NCI-H345 (cell line): ENCODE measurements at places on chromosomes 2 and 18.

- no peak for DNase-seq
Measured at GRCh38 chr18:5930789-5931188, 35.5 kb upstream of the TMEM200C start.

DNA sequence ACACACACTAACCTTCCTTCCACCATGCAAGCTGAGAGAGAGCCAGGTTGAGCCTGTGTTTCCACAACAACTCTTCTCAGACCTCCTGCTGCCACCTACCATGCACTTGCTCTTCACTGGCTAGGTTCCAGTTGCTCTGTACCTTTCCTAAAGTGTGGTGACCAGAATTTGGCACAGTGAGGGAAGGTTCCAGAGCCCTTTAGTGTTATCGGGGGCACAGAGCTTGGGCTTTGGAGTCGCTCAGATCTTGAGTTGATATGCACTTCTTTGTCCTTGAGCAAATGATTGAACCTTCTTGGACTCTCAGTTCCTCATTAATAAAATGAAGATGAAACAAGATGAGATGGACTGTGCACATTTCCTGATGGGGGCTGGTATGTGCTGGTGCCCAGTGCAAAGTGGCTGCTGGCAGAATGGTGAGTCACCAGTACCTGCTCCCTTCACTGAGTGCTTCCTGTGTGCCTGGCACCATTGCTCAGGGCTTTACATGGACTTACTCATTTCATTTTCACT lies 47.1 kb downstream of the NEDD4L start:
- no peak for DNase-seq

- no peak for DNase-seq
Measured at GRCh38 chr2:100905132-100905805, 85.3 kb downstream of the NPAS2 start.

DNA sequence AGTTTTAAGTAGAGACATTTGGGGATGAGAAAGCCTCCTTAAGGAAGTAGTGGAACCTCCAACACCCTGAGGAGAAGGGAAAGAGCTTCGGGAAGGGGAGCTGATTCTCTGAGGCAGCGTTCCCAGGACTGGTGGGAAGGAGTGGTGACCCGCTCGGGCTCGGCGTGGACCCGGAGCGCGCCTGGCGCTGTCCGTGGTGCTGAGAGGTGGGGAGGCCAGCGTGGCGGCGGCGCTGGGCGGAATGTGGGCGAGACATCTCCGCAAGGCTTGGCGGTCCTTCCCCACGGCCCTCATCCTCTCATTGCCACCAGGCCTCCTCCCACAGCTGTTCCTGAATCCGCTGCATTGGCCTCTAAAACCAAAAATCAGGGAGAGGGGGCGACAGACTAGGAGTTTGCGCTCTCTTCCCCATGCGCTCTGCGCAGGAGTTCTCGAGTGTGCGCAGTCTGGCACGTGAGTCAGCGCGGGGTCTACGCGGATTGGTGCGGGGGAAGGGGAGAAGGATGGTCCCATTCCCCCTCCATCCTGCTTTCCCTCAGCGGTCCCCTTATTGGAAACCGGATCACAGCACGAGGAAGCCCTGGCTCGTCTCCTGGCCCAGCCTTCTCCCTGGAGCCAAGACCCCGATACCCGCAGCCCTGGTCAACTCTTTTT lies 857 bp downstream of the RESP18 start:
- DNase-seq = no peak

DNA sequence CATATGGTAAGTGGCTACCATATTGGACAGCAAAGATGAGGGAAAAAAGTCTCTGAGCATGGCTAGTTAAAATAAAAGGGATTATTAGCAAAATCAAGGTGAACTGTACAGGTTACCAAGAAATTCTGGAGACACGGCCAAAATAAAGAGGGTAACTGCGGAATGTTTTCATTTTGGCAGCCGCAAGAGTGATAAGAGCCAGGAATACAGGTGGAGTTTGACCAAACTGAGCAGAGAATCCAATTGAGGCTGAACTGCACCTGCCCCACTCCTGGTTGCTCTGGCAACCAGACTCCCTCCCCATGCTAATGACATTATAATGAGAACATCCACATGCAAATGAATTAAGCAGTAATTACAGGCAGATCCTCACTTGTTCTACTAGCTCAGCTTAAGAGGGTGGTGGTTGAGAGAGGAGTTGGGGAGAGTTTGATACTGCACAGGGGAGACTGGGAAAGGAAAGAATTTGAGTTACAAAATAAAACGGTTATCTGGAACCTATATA lies 18.8 kb upstream of the EPHA4 start:
- no peak for DNase-seq

DNA sequence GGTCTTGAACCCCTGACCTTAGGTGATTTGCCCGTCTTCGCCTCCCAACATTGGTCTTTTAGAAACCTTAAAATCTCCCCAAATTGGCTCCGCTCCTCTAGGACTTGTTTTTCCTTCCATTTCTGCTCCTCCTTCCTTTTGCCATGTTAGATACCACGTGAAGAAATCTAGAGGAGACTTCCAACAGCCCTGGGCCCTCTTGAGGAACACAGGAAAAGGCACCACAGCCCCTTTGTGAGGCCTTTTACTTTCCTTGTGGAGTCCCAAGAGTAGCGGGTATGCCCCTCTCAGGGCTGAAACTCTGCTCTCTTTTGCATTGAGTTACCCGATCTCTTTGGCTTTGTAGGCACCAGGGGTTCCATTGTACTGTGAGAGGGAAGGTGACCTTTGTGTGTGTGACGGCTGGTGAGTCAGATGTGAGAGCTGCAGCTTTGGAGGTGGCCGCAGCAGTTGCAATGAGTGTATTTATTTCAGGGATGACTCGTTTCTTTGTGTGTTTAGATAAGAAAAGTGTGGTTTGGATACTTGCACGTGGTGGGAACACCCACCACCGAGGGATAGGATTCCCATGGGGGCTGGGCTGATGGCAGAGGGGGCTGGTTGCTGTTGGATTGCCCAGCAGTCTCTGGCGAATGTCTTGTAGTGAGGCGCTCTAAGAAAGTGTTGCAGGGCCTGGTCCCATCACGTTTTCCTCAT lies 218.4 kb upstream of the HS6ST1 start:
- DNase-seq = peak; percentile 71

GRCh38 chr18:43934322-43934721 lies 657.0 kb upstream of the SYT4 start:
- no peak for DNase-seq

GRCh38 chr2:31888550-31888949 lies 122.3 kb downstream of the MEMO1 start:
- DNase-seq = no peak

DNA sequence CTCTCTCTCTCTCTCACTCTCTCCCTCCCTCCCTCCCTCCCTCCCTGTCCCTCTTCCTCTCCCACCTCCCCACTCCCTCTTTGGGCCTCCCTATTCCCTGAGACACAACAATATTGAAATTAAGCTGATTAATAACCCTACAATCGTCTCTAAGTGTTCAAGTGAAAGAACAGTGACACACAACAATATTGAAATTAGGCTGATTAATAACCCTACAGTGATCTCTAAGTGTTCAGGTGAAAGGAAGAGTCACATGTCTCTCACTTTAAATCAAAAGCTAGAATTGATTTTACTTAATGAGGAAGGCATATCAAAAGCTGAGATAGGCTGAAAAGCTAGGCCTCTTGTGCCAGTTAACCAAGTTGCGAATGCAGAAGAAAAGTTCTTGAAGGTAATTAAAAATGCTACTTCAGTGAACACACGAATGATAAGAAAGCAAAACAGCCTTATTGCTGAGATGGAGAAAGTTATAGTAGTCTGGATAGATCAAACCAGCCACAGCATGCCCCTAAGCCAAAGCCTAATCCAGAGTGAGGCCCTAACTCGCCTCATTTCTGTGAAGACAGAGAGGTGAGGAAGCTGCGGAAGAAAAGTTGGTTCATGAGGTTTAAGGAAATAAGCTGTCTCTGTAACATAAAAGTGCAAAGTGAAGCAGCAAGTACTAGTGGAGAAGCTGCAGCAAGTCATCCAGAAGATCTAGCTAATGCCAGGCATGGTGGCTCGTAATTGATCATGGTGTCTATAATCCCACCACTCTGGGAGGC lies 21.3 kb downstream of the MALT1 start:
- no peak for DNase-seq

- peak; percentile 25 for DNase-seq
Measured at GRCh38 chr18:51196118-51196810, 1.2 kb downstream of the MEX3C start.

GRCh38 chr2:169386722-169387121 lies 24.4 kb upstream of the LRP2 start:
- DNase-seq = no peak

DNA sequence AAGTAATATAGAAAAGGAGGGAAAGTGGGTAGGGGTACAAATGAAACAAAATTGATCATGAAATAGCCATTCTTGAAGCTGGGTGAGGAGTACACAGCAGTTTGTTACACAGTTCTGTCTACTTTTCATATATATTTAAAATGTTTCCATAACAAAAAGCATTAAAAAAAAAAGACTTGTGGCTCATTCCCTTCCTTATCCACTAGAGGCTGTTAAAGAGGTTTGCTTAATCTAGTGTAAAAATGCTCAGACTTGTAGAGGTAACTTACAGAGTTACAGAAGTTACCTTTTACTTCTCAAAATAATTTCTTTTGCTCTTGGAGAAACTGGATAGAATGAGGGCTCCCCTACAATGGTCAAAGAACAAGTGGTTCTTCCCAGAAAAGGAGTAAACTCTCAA lies 8.1 kb upstream of the WIPF1 start:
- DNase-seq = no peak

DNA sequence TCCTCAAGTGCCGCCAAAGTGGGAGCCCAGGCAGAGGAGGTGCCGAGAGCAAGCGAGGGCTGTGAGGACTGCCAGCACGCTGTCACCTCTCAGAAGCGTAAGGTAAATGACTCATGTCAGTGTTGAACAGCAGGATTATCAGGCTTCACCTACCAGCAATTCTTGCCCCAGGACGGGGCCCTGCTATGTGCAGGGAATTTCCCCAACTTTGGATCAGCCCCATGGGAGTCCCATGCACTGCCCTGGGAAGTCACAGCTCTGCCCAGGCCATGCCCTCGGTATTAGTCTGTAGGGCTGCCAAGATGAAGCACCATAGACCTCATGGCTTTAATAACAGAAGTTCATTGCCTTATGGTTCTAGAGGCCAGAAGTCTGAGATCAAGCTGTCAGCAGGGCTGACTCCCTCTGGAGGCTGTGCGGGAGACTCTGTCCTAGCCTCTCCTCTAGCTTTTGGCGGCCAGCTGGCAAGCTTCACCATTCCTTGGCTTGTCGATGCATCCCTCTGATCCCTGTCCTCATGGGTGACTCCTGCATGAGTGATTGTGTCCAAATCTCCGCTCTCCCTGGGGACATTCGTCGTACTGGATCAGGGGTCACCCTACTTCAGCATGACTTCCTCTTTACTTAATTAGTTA lies 55.9 kb downstream of the TRPM8 start:
- no peak for DNase-seq

- DNase-seq = peak; percentile 61
Measured at GRCh38 chr2:149561309-149561926, 26.2 kb downstream of the MMADHC start.

DNA sequence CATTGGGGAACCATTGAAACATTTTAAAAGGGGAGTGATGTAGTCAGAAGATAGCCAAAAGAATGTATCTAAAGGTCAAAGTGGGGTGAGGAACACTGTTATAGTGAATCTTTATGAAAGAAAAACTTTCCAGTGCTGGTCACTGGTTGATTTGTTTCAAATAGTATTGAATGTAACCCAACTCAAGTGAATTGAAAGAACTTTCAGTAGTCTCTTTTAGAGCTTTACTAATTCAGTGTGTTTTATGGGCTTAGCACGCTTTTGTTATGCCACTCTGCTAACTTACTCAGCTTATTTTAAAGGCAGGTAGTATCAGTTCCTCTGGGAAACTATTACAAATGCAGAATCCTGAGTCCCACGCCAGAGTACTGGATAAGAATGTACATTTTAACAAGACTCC lies 57.3 kb downstream of the GTF2A1L start:
- DNase-seq = no peak

GRCh38 chr18:10234912-10235660 lies 219.3 kb upstream of the APCDD1 start:
- DNase-seq = peak; percentile 9

- DNase-seq = no peak
Measured at GRCh38 chr2:158997037-158997790, 28.8 kb downstream of the TANC1 start.

DNA sequence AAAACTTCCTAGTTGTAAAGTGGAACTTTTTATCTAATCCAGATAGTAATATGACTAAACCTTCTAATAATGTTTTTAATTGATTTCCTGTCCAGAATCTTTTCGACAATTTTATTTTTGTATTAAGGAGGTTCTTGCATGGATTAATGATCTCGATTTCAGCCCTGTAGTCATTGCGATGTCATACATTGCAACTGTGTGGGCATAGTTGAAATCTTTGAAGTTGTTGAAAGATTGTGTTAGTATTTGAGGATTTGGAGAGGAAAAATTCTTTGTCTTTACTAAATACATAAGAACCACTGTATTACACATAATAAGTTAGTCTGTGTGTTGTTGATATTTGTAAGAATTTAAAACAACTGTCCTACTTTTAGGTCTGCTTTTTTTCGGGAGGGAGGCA lies 31.1 kb downstream of the ACSL3 start:
- no peak for DNase-seq

DNA sequence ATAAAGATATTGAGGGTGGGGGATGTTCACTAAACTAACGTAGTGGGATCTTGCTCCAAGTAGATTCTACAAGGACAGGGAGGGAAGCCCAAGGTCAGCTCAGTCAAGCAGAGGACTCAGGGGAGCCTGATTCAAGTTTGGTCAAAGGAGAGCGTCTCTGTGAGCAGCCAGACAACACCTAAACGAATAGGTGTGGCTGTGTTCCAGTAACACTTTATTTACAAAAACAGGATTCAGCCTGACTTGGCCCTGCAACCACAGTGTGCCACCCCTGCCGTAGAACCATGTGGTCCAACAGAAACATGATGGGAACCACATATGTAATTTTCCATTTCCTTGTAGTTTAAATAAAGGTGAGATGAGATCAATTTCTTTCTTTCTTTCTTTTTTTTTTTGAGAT lies 18.1 kb upstream of the FZD5 start:
- no peak for DNase-seq

DNA sequence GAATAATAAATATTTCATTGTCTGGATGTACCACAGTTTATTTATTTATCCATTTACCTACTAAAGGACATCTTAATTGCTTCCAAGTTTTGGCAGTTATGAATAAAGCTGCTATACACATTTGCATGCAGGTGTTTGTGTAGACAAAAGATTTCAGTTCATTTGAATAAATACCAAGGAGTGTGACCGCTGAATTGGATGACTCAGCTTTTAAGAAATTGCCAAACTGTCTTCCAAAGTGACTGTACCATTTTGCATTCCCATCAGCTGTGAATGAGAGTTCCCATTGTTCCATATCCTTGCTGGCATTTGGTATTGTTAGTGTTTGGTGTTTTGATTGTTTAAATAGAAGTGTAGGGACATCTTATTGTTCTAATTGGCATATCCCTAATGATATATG lies 36.2 kb upstream of the FMNL2 start:
- no peak for DNase-seq
